ENCODE measurements at places on chromosomes 5 and 9. TPM values are rescaled to one million over a fixed set of nuclear protein-coding genes. Genes with fewer than 3 reads are reported as not detected.

GRCh38 chr9:111154081-111154562 lies 115.9 kb upstream of the LPAR1 start:
- H3K4me1 ChIP-seq = no peaks in the 10 kb centered on the region
- H3K36me3 ChIP-seq = no peaks in the 10 kb centered on the region
- H3K27ac ChIP-seq = no peak overlapping the region

DNA sequence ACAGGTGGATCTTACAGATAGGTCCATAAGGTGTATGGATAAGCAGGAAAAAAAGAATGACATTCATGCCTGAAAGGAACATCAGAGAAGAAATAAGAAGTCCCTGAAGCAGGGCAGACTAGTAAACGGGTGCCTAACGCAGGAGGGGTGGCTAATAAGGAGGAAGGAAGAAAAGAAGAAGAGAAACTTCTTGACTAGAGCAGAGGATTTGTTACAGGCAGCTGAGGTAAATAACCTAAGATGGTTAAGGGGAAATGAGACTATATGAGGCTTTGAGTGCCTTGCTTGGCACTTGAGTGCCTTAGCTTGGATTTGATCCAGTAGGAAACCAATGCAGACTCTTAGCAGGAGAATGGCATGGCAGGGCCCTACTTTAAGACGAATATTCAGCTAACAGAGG lies 313.5 kb upstream of the PDE4D start:
- DNase-seq = no peak
- H3K27me3 ChIP-seq = no peaks in the 10 kb centered on the region
- H3K4me3 ChIP-seq = no peak overlapping the region
- H3K4me1 ChIP-seq = peaks cover 5% of the 10 kb centered on the region

GRCh38 chr5:100860407-100860806 lies 42.7 kb downstream of the ST8SIA4 start:
- H3K4me1 ChIP-seq = no peaks in the 10 kb centered on the region
- H3K27ac ChIP-seq = no peak overlapping the region
- no peak overlapping the region for H3K4me3 ChIP-seq
- no peak for DNase-seq
- H3K27me3 ChIP-seq = no peaks in the 10 kb centered on the region
- H3K36me3 ChIP-seq = no peaks in the 10 kb centered on the region

GRCh38 chr9:109604781-109605180 lies 106.7 kb upstream of the PTPN3 start:
- H3K36me3 ChIP-seq = no peaks in the 10 kb centered on the region
- no peaks in the 10 kb centered on the region for H3K27me3 ChIP-seq
- H3K4me1 ChIP-seq = no peaks in the 10 kb centered on the region
- DNase-seq = no peak
- no peak overlapping the region for H3K27ac ChIP-seq

GRCh38 chr5:109962882-109963603 lies 273.3 kb downstream of the MAN2A1 start:
- no peaks in the 10 kb centered on the region for H3K4me1 ChIP-seq
- H3K27ac ChIP-seq = no peak overlapping the region
- no peak for DNase-seq
- H3K27me3 ChIP-seq = no peaks in the 10 kb centered on the region
- H3K36me3 ChIP-seq = no peaks in the 10 kb centered on the region

- no peak for DNase-seq
- H3K4me1 ChIP-seq = peaks cover 3% of the 10 kb centered on the region
- no peaks in the 10 kb centered on the region for H3K36me3 ChIP-seq
Observed at GRCh38 chr9:82410306-82410705, 421.7 kb downstream of the SPATA31D1 start.

DNA sequence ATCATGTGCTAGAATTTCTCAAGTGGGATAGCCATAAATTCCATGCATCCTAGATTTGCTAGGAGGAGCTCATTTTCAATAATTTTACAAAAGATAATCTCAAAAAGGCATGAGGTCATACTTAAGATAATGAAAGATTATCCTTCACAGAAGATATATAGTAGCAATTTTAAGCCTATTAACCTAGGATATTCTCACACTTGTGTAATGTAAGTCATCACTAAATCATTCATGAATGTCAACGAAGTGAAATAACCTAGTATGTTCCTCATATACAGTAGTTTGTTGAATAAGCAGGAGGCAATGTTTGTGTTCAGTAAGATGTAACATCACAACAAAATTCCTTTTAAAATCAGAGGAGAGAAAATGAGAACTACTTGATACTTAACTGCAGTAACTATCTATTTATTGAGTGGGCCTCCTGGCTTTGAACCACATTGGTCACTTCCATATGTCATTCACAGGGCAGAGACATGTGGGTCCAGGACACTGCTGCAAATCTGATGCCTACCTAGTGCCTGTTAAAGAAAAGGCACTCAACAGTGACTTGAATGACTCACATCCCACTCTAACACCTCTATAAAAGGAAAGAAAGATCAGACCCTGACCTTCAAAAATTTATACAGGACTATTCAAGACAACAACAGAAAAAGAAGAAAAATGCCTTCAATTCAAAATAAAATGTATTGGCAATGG lies 8.2 kb downstream of the LIFR start:
- no peaks in the 10 kb centered on the region for H3K36me3 ChIP-seq
- DNase-seq = no peak
- H3K27me3 ChIP-seq = no peaks in the 10 kb centered on the region
- no peaks in the 10 kb centered on the region for H3K4me1 ChIP-seq
- H3K27ac ChIP-seq = no peak overlapping the region

- no peaks in the 10 kb centered on the region for H3K27me3 ChIP-seq
- DNase-seq = no peak
- H3K27ac ChIP-seq = no peak overlapping the region
- no peak overlapping the region for H3K4me3 ChIP-seq
- H3K4me1 ChIP-seq = peaks cover 18% of the 10 kb centered on the region
Observed at GRCh38 chr9:95876595-95876994, 1.1 kb downstream of the ERCC6L2 start.

DNA sequence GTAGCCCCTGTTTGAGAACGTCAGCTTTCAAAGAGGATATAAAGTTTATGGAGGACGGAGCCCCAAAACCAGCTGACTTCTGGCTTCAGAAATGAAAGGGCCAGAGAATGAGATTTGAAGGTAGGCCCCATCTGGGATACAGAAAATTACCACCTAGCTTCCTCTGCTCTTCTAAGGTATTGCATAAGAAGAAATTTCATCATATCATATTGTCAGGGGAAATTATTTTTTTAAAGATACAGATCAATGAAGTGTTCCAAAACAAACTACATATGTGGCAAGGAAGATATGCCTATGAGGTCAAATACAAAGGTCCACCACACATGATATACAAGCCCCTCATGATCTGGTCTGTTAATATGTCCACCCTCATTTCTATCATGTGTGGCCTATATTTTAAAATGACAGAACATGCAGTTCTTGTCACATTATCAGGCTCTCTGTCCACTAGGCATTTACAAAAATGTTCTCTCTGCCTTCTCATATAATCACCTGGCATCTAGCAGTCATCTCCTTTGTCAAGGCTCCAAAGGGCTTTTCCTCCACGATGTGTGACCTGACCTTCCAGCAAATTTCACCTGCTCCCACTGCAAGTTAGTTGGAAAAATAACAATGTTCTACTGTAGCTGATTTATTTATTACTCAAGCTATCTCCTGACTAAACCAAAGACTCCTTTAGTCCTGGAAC lies 83.1 kb downstream of the DPYSL3 start:
- no peaks in the 10 kb centered on the region for H3K27me3 ChIP-seq
- no peak overlapping the region for H3K27ac ChIP-seq
- peaks cover 25% of the 10 kb centered on the region for H3K36me3 ChIP-seq
- peaks cover 15% of the 10 kb centered on the region for H3K4me1 ChIP-seq
- no peak for DNase-seq

DNA sequence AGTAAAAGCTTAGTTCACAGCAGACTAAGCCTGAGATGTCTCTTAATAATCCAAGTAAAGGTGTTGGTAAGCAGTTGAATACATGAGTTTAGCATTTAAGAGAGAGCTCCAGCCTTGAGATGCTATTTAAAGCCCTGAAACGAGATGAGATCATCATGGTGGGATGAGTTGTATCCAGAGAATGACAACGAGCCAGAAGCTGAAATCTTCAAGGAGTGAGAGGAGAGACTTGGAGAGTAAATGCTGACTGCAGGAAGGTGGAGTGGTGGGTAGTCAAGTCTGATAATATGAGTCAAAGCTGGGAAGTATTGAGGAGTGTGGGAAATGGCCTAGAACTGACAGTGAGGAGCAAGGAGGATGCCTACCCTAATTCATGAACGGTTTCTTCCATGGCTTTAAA lies 53.7 kb downstream of the PLAC8L1 start:
- no peaks in the 10 kb centered on the region for H3K27me3 ChIP-seq
- H3K4me1 ChIP-seq = peaks cover 12% of the 10 kb centered on the region
- H3K4me3 ChIP-seq = no peak overlapping the region
- no peak overlapping the region for H3K27ac ChIP-seq
- no peaks in the 10 kb centered on the region for H3K36me3 ChIP-seq
- DNase-seq = no peak

- H3K4me3 ChIP-seq = no peak overlapping the region
- no peaks in the 10 kb centered on the region for H3K36me3 ChIP-seq
- no peaks in the 10 kb centered on the region for H3K27me3 ChIP-seq
- no peak for DNase-seq
- no peak overlapping the region for H3K27ac ChIP-seq
- H3K4me1 ChIP-seq = no peaks in the 10 kb centered on the region
Observed at GRCh38 chr5:53446908-53447307, 33.5 kb upstream of the FST start.

GRCh38 chr9:104227108-104227507 lies 133.0 kb downstream of the SMC2 start:
- no peak overlapping the region for H3K4me3 ChIP-seq
- no peaks in the 10 kb centered on the region for H3K4me1 ChIP-seq
- no peak for DNase-seq
- no peak overlapping the region for H3K27ac ChIP-seq
- H3K27me3 ChIP-seq = no peaks in the 10 kb centered on the region
- no peaks in the 10 kb centered on the region for H3K36me3 ChIP-seq

DNA sequence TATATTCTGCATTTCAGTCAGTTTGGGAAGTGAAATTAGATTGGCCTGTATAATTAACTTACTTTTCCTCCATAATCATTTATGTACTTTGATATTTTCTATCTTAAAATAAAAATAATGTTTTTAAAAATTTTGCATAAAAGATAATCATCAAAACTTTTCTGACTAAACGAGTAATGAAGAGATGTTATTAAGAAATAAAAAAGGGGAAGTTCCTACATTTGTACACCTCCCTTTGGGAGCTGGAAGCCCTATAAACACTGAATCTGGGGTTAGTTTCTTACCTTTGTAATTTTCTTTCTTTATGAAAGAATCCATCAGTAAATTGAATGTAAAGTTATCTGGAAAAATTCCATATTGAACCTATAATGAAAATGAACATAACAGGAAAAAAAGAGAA lies 86.2 kb downstream of the MRPS27 start:
- no peak for DNase-seq
- H3K27me3 ChIP-seq = no peaks in the 10 kb centered on the region
- H3K4me3 ChIP-seq = no peak overlapping the region
- peaks cover 8% of the 10 kb centered on the region for H3K4me1 ChIP-seq
- no peak overlapping the region for H3K27ac ChIP-seq
- H3K36me3 ChIP-seq = peaks cover 18% of the 10 kb centered on the region

DNA sequence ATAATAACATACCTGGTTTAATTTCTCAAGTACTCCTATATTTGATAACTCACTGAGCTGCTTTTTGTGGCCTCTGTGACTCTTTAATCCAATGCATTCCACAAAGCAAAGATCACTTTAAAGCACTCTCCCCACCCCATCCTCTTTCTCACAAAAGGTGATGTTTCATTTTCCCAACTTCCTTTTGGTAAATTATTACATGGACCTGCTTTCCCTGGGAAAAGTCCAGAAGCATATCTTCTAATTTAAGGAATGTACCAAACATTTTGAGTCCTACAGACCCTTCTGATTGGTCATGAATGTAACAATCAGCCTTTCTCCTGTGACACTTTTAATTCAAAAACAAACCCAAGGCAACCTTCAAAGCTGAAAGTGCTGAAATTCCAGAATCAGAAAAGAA lies 71.1 kb downstream of the MLLT3 start:
- no peak overlapping the region for H3K4me3 ChIP-seq
- no peak for DNase-seq
- no peak overlapping the region for H3K27ac ChIP-seq
- no peaks in the 10 kb centered on the region for H3K27me3 ChIP-seq

GRCh38 chr5:66807743-66808142 lies 211.6 kb downstream of the MAST4 start:
- DNase-seq = no peak
- no peaks in the 10 kb centered on the region for H3K4me1 ChIP-seq
- H3K27me3 ChIP-seq = peaks cover 16% of the 10 kb centered on the region
- no peak overlapping the region for H3K27ac ChIP-seq
- H3K36me3 ChIP-seq = no peaks in the 10 kb centered on the region

DNA sequence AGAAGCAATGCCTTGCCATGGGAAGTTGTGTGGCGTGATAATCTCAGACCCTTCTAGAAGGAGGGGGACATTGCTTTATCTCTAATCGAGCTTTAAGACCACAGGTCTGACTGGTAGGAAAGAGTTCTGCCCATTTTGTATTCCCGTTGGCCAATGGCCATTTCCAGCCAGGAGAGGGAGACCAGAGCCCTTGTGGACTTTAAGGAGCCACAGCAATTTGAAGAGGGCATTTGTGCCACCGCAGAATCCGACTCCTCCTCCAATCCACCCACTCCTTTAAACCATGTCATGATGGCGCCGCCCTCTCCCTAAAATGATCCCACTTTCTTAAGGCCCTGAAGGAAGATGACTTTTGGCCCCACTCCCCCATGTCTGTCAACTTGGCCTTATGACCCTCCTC lies 560.5 kb upstream of the ADAMTS16 start:
- peaks cover 55% of the 10 kb centered on the region for H3K4me1 ChIP-seq
- DNase-seq = no peak
- H3K36me3 ChIP-seq = no peaks in the 10 kb centered on the region
- no peak overlapping the region for H3K4me3 ChIP-seq
- peak overlapping the region; percentile 48 for H3K27ac ChIP-seq
- H3K27me3 ChIP-seq = peaks cover 19% of the 10 kb centered on the region

- H3K4me1 ChIP-seq = no peaks in the 10 kb centered on the region
- DNase-seq = no peak
- H3K27me3 ChIP-seq = no peaks in the 10 kb centered on the region
- H3K4me3 ChIP-seq = no peak overlapping the region
- H3K27ac ChIP-seq = no peak overlapping the region
Observed at GRCh38 chr5:179375831-179376365, 30.6 kb upstream of the ADAMTS2 start.

- no peak overlapping the region for H3K27ac ChIP-seq
- peaks cover 6% of the 10 kb centered on the region for H3K4me1 ChIP-seq
- no peaks in the 10 kb centered on the region for H3K36me3 ChIP-seq
- H3K27me3 ChIP-seq = no peaks in the 10 kb centered on the region
- no peak for DNase-seq
- no peak overlapping the region for H3K4me3 ChIP-seq
Observed at GRCh38 chr5:18967637-18968036, 1020.4 kb downstream of the CDH18 start.

CYFIP2 gene
- 74.5 TPM for total RNA-seq

FNIP1 gene
- total RNA-seq = 24.9 TPM

KIF4B gene
- total RNA-seq = not detected

ORM2 gene
- total RNA-seq = not detected

GABRA6 gene
- not detected for total RNA-seq

FOXD4L6 gene
- 0.48 TPM for total RNA-seq

CTNND2 gene
- 39.4 TPM for total RNA-seq

MRNIP gene
- total RNA-seq = 42.2 TPM

Data from neural crest cell (in vitro differentiated cells).